ENCODE measurements at places on chromosomes 4 and X. TPM values are rescaled to one million over a fixed set of nuclear protein-coding genes. Genes with fewer than 3 reads are reported as not detected.

GRCh38 chr4:7020290-7020689 lies 22.9 kb upstream of the TADA2B start:
- DNase-seq, result no peak

DNA sequence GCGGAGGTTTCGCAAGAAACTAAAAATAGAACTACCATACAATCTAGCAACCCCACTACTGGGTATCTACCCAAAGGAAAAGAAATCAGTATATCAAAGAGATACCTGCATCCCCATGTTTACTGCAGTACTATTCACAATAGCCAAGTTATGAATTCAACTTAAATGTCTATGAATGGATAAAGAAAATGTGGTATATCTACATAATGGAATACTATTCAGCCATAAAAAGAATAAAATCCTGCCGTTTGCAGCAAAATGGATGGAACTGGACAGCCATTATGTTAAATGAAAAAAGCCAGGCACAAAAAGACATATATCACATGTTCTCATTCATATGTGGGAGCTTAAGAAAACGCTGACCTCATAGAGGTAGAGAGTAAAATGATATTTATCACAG lies 65.3 kb downstream of the LCORL start:
- no peak for DNase-seq

GRCh38 chr4:44194365-44194764 lies 254.2 kb downstream of the KCTD8 start:
- DNase-seq, result no peak

GRCh38 chr4:109969087-109969486 lies 56.4 kb downstream of the EGF start:
- DNase-seq, result no peak

DNA sequence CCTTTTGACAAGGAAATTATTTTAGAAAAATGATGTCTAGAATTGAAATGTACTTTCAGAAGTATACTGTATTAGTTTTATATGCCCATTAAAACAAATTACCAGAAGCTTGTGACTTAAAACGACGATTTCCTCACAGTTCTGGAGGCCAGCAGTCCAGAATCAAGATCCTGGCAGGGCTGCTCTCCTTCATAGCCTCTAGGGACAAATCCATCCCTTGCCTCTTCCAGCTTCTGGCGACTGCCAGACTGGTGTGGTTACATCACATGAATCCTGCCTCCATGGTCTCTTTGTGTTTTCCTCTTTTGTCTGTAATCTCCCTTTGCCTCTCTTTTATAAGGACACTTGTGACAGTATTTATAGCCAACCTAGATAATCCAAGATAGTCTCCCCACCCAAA lies 97.1 kb downstream of the IQCM start:
- DNase-seq, result no peak

DNA sequence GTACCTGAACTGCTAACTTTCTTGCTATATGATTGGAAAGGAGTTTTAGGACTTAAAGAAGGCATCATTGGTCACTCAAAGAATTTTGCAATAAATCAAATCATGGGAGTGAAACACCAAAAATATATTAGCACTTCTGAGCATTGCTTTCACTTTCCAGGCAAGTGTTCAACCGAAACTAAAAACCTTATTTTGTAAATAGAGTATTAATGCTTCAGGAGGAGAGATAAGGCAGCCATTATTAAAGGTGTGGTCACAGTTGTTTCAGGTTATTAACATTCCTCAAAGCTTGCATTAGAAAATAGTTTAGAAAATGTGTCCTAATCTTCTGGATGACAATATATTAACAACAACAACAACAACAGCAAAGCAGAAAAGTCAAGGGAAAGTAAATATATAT lies 92.3 kb upstream of the TLL1 start:
- no peak for DNase-seq

- DNase-seq, result peak; percentile 50
Measured at GRCh38 chr4:81084029-81084428, 53.5 kb downstream of the BMP3 start.

Gene PAGE5
- not detected for total RNA-seq

DNA sequence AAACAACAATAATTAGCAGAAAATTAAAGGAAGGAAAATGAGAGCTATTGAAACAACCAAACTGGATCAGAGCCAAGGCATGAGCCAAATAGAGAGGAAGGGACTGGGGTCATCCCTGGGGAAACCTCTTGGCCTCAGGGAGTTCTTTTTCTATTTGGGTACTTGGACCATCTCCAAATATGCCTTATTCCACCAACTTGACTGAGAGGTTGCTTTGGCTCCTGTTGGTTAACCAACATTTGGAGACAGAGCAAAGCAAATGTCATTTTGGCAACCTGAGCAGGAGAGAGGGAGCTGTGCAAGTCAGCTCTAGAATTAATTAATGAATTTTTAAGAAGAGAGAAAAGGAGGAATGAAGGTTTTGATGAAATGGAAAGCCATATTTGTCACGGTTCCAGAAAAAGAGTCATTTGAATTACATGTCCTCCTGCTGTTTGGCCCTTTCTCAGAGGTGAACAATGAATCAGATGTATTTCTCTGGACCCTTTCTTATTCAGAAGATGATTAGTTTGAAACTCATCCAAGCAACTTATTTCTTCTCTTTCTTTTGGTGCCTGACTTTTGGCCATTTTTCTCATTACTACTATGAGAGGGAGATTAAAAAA lies 119.1 kb downstream of the CNKSR2 start:
- DNase-seq, result no peak

- DNase-seq, result no peak
Measured at GRCh38 chr4:80007745-80008149, 65.3 kb downstream of the ANTXR2 start.

GRCh38 chr4:113962016-113962347 lies 17.5 kb downstream of the ARSJ start:
- peak; percentile 34 for DNase-seq

DNA sequence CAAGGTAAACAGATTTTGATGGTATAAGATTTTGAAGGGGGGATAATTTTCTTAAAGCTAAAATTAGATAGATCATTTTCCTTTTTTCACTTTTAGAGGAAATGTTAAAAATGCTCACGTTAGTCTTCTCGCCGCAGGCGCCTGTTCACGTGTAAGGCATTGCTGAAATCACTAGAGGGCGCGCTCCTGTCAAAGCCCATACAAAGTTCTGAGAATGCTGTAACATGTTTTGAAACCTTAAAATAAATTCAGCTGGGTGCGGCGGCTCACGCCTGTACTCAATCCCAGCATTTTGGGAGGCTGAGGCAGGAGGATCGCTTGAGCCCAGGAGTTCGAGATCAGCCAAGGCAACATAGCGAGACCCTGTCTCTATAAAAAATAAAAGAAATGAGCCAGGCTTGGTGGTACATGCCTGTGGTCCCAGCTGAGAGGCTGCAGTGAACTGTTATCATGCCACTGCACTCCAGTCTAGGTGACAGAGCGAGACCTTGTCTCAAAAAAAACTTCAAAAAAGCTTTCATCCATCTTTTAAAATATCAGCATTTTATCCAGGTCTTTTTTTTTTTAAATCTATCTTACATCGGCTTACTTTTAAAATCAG lies 138.0 kb downstream of the RBMX2 start:
- DNase-seq, result peak; percentile 53
